NCI-H524 treated with DMSO at 0.1 percent for 48 hours (cell line): ENCODE measurements at places on chromosomes 7 and 10.

DNA sequence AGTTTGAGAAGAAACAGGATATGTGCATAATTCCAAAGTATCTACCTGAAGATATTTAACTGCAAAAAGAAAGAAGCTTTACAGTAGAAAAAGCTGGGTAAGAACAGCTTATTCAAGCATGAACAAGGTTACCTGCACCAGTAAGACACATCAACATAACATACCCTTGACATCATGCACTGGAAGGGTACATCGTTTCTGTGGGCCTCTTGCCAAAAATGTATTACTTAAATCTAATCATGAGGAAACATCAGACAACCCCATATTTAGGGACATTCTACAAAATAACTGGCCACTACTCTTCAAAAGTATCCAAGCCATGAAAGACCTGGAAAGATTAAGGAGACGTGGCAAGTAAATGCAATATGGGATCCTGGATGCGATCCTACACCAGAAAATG, 18.9 kb downstream of the TPK1 start:
- DNase-seq = no peak

- DNase-seq = peak; percentile 5
These were observed 25.6 kb downstream of the TMEM196 start for GRCh38 chr7:19747740-19748339.

GRCh38 chr10:61313460-61313859, 139.7 kb downstream of the TMEM26 start:
- no peak for DNase-seq

DNA sequence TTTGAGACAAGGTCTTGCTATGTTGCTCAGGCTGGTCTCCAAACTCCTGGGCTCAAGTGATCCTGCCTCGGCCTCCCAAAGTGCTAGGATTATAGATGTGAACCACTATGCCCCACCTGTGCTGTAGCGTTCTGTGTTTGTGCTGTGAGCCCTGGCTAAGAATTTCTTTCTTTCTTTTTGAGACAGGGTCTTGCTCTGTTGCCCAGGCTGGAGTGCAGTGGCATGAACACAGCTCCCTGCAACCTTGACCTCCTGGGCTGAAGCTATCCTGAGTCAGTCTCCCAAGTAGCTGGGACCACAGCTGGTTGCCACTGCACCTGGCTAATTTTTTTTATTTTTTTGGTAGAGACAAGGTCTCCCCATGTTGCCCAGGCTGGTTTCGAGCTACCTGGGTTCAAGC, 11.4 kb downstream of the TSPAN13 start:
- no peak for DNase-seq

DNA sequence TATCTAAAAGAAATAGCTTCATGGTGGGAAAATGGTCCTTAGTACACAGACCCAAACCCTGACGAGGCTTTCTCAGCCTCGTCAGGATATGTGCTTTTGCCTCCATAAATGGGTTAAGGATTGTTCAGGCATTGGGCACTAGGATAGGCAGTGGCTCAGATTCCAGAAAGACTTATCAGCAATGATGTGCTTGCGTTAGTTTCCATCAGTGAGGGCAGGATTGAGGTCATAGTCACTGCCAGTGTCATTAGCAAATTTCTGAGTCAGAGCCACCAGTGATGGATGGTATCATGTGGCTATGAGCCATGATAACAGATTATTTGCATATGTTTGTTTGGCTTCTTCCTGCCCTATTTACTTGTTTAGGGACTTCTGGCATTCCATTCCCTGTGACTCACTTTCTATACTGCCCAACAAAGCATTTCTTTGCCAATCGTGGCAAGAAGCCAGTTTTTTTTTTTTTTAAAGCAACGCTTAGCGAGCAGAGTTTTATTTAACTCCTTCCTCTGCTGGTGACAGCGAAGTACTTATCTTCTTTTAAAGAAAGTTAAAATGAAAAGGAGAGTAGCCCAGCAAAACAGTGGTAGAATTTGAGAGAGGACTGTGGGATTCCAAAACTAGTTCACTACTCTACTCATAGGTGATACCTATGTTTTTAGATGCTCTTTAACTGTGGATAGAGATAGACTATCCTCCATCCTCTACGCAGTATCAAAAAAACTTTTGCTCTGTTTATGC, 44.4 kb downstream of the MYPN start:
- no peak for DNase-seq

- no peak for DNase-seq
These were observed 16.5 kb downstream of the MDH2 start for GRCh38 chr7:76064208-76064970.

GRCh38 chr7:105906695-105907094, 30.3 kb upstream of the ATXN7L1 start:
- no peak for DNase-seq
